ENCODE measurements at places on chromosomes 5 and 9.

- DNase-seq = no peak
These were observed 89.8 kb downstream of the PIK3R1 start for GRCh38 chr5:68305223-68305870.

DNA sequence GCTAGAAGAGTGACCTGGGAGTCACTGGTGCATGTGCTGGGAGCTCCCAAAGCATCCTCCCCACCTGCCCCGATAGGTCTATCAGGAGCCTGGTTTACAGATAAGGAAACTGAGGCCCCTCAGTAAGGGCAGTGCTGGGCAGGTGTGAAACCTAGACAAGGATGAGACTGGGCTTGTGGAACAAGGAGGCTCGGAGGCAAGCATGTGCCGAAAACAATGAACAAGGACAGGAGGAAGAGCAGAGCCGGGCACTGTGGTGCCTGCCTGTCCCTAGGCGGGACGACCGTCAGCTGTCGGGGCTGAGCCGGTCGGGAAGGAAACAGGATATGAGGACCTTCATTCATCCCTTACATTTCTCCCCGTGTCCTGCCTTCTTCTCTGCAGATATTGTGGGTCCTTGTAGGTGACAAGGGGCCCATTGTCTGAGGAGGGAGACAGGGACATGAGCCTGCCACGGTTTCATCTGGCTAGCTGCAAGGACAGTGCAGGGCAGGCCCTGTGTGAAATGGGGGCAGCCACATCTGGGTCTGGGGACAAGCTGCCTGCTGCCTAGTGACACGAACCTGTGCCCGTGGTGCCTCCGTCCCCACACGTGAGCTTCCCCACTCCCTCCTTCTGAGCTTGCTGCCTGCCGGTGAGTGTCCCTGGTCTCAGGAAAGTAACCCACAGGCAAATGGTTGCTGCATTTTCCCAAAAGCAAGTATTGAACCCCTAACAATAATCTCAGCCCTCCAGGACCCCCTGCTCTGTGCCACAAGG, 18.6 kb downstream of the FGD3 start:
- DNase-seq = no peak

DNA sequence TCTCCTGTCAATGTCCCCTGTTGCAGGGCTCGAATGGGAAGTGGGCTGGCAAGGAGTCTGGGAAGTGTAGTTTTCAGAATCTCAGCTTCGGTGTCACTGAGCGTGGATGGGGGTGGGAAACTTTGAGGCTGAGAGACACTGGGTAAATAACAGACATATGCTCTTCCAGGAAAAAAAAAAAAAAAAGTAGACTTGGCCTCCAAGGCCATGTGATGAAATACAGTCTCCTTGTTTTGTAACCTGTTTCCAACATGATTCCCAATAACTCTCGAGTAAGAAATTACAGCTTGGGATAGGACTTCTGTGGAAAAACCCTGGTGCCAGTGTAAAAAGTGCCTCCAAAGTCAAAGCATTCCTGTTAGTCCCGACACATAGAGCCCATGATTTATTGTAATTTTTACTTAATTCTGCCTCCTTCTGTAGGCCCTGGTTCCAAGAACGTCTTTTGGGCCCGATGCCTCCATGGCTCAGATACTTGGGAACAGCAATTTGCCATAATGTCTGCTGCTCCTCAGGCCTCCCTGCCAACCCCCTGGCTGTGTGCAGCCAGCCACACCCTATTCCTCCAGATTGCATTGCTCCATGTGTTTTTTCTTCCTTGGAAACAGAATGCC, 119.5 kb upstream of the TNC start:
- DNase-seq = no peak

GRCh38 chr5:178106556-178107239, 6.6 kb upstream of the N4BP3 start:
- DNase-seq = no peak

GRCh38 chr5:79020861-79021561, 35.9 kb upstream of the ARSB start:
- peak; percentile 89 for DNase-seq

DNA sequence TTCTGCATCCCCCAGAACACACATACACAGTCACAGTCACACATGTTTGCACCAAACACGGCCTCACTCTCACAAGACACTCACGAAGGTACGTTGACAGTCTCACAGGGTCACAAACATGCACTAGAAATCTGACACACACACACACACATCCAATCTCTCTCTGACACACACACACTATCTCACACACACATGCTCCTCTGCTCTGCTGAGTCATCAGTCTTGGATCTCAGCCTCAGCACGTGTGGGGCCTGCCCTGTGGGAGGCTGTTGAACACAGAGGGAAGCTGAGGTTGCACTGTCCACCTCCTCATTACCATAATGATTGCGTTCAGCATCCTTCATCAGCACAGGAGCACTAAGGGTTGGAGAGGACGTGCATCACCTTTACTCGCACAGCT, 188.8 kb downstream of the MTRR start:
- no peak for DNase-seq

GRCh38 chr5:171081319-171081718, 219.5 kb downstream of the RANBP17 start:
- no peak for DNase-seq

DNA sequence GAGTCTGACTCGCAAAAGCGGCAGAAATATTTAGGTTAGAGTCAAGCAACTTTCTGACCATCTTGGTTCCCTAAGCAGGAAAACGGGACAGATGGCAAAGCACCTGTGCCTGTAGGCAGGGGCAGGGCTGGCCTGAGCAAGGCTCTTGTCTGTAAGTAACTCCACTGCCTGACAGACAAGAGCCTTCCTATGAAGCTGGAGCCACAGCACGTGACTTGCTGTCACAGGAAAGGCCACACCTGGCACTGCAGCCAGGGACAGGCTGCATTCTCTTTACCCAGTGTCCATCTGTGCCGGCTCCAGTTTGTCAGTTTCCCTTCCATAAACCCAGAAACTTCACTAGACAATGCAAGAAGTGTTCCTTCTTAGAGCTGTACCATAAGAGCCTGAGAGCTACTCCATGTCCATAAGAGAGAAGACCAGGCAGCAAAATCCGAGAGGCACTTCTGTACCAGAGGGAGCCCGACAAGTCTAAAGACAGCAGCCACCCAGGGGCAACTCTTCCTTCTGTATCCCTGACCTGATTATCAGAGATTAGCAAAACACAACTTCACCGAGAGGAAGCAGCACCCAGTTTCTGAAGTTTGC, 78.1 kb downstream of the GPR21 start:
- no peak for DNase-seq

- no peak for DNase-seq
These were observed 13.9 kb upstream of the HABP4 start for GRCh38 chr9:96436063-96436455.

DNA sequence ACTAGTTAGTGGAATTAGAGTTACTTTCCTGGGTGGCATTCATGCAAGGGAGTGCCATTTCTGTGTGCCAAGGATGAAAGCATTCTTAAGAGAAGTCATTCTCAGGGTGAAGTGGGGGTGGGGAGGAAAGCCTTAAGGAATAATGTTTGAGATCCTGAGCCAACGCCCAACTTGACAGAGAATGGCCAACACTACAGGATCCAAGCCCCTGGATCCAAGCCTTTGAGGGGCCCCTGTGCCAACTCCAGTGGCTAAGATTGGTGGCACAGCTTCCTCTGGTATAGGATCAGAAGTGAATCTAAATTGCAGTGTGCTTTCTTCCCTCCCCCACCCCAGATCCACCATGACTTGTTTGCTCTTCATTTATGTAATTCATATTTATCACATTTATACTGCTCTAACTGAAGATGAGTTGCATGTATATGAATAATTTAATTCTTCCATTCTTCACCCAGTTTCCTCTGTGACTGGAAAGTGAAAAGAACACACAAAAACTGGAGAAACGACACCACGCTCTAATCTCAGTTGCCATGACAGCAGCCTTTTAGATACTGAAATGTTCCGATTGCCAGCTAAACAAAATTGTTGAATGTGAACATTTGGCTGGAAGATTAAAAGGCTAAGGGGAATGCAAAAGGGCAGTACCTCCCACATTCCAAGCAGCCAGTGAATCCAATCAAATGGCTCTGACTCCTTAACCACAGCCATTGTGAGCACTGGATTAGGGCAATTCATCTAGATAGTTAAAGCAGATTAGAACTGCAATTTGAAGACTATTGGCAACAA, 4.5 kb downstream of the ZNF608 start:
- peak; percentile 93 for DNase-seq

- DNase-seq = no peak
These were observed 157.8 kb downstream of the MED10 start for GRCh38 chr5:6220346-6221088.

- DNase-seq = no peak
These were observed 155.6 kb downstream of the ARHGAP26 start for GRCh38 chr5:142925795-142926194.

DNA sequence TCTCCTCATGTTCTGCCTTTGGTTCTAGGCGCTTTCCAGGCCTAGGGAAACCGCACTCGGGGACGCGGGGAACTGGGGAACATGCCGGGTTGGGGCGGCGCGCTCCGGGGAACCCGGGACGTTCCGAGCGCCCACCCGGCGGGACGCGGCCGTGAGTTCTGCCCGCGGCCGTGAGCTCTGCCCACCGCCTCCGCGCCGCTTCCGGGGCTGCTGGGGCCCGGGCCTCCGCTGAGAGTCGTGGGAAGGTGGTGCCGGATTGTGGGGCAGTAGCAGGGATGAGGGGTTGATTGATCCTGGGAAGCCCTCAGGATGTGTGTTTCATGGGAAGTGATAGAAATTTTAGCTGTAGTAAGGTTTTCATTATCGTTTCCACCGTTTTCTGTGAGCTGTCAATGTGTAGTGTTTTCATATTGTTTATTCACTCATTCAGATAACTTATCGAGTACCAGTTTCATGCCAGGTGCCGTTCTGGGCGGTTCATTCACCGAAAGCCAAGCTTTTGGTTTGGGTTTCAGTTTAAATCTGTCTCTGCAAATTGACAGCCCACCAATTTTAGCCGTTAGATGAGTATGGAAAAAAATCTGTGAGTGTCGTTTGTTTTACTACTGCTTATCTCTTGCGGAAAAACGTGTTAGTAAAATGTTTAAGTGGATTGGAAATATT, 657 bp downstream of the MTRR start:
- peak; percentile 21 for DNase-seq

DNA sequence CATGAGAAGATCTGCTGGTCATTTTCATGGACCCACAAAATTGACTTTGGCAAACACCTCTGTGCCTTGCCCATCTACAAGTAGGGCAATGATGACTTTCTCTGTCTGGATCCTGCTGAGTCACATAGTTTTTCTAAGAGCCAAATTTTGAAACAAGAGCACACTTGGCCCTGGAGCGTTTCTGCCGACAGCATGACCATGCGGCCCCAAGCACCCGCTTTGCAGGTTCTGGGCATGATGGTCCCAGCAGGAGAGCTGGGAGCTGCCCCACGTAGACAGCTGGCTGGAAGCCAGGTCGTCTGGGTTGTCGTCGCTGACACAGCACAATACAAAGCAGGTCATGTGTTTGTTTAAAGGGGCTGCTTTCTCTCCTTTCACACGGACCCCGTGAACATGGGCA, 159.8 kb downstream of the SYK start:
- DNase-seq = no peak

- DNase-seq = no peak
These were observed 1.3 kb downstream of the MIGA2 start for GRCh38 chr9:129037767-129038098.

DNA sequence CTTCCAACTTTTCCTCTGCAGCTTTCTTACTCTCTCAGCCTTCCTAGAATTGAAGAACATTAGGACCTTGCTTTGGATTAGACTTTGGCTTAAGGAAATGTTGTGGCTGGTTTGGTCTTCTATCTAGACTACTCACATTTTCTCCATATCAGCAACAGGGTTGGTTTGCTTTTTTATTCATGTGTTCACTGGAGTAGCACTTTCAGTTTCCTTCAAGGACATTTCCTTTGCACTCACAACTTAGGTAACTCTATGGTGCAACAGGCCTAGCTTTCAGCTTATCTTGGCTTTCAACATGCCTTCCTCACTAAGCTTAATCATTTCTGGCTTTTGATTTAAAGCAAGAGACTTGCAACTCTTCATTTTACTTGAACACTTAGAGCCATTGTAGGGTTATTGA, 153.1 kb downstream of the CCDC192 start:
- no peak for DNase-seq
